ENCODE measurements at places on chromosomes 3 and 15.

DNA sequence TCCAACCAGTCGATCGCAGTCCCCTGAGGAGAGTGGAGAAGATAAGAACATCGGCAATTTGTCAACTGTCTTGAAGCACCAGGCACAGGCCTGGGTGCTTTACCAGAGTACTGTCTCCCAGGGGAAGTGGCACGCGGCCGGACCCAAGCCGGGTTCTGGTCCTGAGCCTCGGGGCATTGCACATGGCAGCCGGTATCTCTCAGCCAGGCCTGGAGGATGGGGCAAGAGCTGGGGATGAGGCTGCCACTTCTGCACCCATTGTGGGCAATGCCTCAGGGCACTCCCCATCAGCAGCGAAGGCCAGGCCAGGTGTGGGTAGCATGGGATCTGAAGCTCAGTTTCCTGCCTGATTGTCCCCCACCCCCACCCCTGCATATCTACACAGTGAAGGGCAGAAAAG lies 77.5 kb downstream of the ADCY5 start:
- DNase-seq = no peak

DNA sequence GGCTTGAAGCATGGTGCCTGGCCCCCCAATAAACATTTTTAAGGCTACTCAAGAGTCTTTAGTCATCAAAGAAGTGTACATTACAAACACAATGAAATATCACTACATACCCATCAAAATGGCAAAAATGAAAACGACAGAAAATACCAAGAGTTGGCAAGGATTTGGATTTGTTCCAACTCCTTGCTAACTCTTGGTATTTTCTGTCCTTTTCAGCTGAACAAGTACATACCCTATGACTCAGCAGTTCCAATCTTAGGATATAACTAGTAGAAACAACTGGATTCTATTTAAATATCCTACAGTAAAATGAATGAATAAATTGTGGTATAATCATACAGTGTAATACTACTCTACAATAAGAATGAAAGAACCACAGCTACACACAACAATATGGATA lies 25.1 kb upstream of the GABPB1 start:
- DNase-seq = no peak

DNA sequence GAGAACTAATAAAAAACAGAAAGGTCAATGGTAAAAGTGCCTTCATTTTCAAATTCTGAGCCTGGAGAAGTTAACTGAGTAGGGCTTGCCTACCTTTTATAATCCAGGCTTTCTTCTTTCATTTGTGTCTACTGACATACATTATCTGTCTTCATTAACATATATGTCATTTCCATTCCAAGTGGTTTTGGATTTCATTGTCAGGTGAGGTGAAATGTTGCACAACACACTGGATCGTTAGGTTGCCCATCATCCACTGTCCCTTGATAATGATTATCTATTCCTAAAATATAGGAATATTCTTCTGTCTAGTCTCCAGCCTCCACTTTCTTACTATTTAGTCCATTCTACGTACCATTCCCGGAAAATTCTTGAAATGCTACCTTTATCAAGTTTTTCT lies 55.0 kb upstream of the CP start:
- no peak for DNase-seq

- no peak for DNase-seq
These were observed 64.8 kb upstream of the SLCO2A1 start for GRCh38 chr3:134094491-134094890.

DNA sequence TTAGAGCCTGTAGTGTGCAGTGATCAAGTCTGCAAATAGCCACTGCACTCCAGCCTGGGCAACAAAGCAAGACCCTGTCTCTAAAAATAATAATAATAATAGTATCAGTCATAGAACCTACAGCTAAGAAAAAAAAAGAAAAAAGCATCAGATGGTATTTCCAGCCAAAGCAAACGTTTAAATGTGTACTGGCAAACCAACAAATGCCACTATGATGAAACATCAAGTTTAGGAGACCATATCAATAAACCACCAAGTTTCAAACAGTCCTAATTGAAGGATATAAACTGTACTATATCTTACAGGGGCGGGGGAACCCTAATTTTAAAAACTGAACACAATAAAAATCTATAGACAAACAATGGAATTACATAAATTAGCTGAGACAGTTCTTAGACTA lies 6.4 kb downstream of the UBP1 start:
- no peak for DNase-seq

DNA sequence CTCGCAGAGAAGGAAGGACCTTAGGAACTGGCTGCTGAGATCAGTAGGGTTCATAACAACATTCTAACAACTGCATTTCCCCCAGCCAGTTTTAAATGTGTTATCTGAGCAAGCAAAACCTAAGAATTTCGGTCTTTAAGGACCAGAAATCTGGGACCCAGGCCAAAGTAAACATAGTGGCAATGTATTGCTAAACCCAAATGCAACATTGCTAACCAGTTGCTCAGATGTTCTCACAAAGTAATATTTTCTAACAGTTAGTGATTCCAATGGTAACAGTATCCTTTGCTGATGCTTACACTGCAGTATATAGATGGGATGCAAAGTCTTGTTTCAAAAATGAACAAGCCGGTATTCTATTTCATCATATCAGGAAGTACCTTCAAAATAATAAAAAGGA lies 254.3 kb downstream of the RYR3 start:
- DNase-seq = no peak

DNA sequence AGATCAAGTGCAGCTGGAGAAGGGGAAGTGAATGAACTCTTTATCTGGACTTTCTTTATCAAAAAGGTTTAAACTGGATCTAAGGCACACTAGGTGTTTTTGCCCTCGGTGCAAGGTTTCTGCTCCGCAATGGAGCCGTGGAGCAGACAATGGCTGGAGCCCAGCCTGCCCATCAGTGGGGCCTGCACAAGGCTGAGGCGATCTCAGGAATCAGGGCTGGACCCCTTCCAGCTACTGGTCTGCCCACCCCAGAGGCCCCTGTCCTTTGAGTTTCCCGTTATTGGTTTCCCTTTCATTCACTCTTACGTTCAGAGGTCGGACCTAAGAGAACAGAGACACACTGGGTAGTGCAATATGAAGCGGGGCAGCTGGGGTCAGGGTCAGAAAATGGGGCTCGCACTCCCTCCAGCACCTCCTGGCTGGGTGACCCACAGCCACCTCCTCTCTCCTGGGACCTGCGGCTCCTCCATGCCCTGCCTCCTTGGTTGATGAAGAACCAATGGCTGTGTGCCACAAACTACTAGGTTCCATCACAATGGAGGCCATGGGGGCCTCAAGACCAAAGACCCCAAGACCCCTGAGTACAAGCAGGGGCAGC lies 164.6 kb downstream of the CHSY1 start:
- DNase-seq = no peak

DNA sequence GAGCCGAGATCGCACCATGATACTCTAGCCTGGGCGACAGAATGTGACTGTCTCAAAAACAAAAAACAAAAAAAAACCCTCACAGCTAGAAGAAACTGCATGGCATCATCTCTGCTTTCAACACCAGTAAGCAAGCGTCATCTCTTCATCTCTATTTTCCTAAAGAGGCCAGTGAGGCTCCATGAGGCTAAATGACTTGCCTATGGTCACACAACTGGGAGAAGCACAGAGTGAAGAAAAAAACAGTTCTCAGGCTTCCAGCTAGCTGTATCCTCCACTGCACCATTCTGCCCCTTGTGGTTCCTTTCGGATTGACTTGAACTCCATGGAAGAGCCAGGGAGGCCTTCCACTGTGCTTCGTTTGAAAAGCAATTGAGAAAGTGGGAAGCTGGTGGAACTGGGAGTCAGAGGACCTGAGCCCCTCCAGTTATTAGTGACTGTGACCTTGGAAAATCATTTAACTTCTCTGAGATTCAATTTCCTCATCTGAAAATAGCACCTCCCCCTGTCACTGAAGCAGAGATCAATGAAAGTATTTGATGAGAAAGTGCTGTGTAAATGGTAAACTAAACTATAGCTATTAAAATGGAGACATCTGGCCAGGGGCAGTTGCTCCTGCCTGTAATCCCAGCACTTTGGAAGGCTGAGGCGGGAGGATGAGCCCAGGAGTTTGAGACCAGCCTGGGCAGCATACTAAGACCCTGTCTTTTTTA lies 32.1 kb upstream of the DENND4A start:
- no peak for DNase-seq

All from stimulated activated CD4-positive, alpha-beta T cell treated with anti-CD3 and anti-CD28 coated beads, Interleukin-4, amount 100 ng/mL, for 1 hour (primary cell).